Left lung (tissue), 14 donors: ENCODE measurements at places on chromosomes 7 and 10. TPM values are rescaled to one million over a fixed set of nuclear protein-coding genes. Genes with fewer than 3 reads are reported as not detected.

DNA sequence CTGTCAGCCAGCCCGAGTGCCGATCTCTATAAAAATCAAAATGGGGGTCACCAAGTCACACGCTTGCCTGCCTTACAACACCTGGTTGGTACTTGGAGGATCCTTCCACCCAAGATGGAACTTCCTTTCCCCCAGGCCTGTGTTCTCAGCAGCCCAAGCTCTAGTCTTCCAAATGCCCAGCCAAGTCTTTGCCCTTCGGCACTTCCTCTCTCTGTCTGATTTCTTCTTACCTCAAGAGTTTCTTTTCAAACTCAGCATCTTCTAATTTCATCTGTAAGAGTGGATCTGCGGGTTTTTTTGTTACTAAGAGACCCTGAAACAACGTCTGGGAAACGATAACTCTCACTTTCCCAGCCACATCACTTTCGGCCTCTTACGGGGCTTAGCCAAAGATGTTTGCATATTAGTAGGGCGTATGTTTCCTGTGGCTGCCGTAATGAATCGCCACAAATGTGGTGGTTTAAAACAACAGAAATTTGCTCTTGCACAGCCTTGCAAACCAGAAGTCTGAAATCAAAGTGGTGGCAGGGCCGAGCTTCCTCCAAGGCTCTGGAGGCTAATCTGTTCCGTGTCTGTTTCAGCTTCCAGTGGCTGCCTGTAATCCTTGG lies 219.9 kb downstream of the TCF7L2 start:
- no peak for DNase-seq

- DNase-seq = no peak
Observed at GRCh38 chr10:62492012-62492869, 118.1 kb downstream of the ZNF365 start.

- no peak for DNase-seq
Observed at GRCh38 chr10:129055225-129055624, 411.8 kb upstream of the MGMT start.

DNA sequence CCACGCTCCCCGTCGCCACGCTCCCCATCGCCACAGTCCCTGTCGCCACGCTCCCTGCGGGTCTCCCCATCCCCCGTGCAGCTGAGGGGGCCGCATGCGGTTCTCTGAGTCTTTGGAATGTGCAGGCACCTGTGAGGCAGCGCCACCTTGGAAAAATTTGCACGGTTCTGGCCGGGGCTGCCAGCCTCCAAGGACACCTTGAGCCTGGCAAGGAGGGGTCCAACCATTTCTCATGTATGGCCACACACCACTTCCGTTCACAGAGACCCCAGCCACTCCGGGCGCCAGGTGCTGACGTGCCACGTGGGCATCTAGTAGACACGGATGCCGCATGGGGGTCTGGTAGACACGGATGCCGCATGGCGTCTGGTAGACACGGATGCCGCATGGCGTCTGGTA lies 70.5 kb upstream of the ADGRA1 start:
- DNase-seq = no peak

DNA sequence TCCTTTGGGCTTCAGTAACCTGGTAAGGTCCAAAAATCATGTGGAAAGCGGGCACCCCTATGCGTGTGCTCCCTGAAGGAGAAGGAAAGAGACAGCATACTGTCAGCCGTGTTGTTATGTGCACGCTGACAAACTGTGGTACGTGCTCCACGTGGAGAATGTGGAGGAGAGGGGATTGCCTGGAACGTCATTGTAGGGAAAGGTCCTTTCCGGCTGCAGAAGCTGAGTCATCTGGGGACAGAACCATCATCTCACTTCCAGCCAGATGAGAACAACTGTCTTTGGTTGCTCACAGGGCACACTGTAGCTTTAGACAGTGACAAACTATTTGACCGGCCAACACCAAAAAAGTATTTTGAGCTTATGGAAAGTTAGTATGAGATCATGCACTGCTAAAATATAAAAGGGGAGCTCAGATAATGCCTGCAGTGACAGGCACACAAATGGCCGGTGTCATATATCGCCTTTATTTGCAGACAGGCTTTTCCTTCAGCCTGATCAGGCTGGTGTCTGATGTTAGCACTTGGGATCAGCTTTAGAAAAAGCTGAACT lies 38.8 kb upstream of the GRB10 start:
- no peak for DNase-seq

DNA sequence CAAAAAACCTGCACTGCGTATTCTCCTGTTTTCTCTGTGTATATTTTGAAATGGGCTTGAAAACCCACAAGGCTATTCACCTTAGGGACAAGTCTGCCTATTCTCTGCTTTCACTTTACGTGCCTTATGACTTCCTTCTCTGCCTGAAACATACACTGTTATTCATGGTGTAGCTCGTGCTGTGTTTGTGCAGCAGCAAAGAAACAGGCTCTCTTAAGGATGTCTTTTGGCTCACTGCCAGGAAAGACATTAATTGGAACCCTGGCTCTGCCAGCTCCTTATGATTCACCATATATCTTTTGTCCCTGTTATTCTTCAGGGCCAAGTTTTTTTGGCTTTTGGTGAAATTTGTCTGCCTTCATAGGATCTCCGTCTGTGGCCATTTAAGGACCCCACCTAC lies 92.4 kb downstream of the TMEM106B start:
- no peak for DNase-seq

DNA sequence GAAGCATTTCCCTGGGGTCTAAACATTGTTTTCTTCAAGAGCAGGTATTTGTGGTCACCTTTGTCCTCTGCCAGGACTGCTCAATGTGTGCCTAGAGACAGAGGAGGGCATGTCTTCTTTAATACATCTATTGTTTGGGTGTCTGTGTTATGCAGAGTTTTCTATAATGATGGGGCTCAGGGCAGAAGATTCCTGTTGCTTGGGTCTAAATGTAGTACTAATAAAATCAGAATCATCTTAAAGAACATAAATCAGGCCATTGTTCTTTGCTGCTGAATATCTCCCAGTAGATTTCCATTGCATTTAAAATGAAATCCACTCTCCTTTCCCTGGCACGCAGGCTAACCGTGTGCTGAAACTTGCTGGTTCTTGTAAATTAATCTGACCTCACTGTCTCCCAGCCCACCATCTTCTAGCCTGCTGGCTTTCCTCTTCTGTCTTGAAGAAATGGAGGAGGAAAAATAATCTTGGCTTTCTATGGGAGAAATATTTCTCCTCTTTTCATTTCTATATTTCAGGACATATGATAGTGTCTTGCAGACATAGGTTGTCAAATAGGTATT lies 1396.8 kb downstream of the GATA3 start:
- DNase-seq = no peak

Gene TMEM176B
- polyA plus RNA-seq = 10.1 TPM

Gene AGR2
- 105 TPM for polyA plus RNA-seq
